ENCODE measurements at places on chromosomes 3 and 15.
A peak's percentile ranks its signal among the peaks of the same experiment; 100 is the strongest.

DNA sequence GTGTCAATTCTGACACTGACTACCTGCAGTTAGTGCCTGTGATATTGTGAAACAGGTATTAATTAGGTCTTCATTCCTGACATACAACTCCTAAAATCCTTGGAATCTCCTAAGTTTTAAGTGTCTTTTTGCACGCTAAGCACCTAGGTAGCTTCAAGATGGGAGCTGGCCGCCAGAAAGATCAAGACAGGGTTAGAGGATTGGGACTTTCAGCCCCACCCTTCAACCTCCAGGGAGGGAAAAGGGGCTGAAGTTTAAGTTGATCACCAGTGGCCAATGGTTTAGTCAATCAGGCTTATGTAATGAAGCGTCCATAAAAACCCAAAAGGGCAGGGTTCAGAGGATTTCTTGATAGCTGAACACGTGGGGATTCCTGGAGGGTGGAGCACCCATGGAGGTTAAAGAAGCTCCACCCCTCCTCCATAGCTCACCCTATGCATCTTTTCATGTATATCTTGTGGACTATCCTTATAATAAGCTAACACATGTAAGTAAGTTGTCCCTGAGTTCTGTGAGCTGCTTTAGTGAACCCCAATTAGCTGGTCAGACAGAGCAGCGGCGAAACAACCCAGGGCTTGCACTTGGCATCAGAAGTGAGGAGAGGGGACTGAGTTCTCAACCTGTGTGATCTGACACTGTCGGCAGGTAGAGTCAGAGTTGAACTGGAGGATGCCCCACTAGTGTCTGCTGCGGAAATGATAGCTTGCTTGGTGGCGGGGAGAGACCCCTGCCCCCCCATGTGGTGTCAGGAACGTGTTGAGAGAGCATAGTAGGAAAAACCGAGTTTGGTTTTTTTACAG, 12.8 kb upstream of the SRP14 start:
- DNase-seq: no peak

DNA sequence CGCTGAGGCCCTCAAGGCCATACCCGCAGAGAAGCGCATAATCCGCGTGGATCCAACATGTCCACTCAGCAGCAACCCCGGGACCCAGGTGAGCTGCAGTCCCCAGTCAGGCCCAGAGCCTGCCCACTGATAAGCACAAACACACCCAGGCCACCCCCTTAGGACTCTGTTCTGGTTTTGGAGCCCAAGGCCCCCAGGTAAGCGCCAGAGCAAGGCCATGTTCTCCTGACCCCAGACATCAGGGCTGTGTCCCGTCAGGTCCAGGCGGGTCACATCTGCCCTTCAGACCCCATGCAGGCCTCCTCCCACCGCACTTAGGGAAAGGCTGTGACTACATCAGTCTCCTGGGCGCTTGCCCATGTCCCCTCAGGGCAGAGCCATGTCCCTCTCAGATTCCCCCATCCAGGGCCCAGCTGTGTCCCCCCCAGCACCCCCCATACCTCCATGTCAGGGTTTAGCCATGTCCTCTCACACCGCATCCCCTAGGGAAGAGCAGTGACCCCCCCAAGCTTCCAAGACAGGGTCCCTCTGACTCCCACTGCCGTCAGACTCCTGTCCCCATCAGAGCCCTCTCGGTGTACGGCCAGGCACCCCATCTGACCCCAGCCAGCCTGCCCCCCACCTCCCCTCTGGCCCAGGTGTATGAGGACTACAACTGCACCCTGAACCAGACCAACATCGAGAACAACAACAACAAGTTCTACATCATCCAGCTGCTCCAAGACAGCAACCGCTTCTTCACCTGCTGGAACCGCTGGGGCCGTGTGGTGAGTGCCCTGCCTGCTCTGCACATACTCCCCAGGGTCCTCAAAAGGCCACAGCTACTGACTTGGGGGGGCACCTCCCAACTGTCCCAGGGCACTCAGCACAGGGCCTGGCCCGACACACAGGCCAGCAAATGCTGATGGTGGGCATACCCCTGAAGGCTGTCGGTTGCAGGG, 1.6 kb downstream of the PARP3 start:
- DNase-seq: no peak

DNA sequence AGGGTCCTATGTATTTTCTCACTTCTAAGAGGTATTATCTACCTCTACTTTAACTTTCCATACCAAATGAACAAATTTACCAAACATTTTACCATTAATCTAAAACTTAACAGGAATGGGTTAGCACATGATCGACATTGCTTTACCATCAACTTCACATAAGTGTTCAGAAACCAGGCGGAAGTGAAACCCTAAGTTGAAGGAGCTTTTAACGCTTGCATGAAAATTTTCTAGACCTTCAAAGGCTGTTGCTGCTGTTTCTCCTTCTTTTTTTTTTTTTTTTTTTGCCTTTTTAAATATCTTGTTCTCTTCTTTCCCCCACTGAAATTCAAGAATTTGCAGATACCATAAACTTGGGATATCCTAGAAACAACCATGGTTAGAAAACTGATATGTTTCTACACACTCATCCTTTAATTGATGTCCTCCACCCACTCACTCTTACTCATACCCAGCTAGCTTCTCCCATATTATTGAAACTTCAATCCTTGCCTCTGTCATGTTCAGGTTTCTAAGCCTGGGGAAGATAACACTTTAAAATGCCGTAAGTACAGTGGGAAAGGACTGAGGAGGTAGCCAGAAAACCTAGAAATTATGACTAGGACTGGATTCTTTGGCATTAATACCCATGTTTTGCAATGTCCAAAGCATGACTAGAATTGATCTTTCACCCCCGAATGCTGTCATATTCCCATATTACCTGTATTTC, 24.7 kb downstream of the MYO5A start:
- DNase-seq: no peak

DNA sequence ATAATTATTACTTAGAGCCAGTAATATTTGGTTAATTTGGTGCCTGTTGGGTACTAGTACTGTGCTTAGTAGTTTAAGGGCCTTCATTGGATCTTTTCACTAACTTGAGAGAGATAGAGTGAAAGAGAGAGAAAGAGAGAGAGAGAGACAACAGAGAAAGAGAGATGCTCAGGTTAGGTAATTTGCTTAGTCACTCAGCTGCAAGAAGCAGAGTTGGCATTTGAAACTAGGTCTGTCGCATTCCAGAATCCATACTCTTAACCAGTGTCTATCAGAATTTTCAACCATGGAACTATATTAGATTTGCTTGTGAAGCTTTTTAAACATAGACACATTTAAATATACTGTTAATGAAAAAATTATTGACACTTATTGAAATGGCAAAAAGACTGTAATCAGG, 31.1 kb upstream of the NUDT16 start:
- DNase-seq: no peak

DNA sequence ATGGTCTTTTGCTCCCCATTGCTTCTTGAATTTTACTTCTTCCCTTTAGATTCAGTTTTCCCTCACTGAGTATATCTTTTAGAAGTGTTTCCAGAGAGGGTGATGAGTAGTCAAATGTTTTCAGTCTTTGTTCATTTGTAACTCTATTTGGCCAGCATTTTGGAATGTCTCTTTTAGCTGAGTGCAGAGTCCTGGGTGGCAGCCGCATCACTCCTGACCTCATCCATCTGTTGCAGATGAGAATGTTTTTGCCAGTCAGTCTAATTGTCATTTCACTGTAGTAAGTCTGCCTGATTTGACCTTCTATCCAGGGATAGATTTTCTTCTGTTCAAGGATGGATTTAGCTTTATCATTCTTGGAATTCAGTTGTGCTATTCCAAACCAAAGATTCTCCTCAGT, 7.3 kb downstream of the SRPRB start:
- DNase-seq: no peak

GRCh38 chr3:126132751-126133511, 47.5 kb downstream of the ALDH1L1 start:
- DNase-seq: peak; percentile 78

- DNase-seq: no peak
Measured at GRCh38 chr3:172530101-172530561, 6.9 kb upstream of the TNFSF10 start.

- no peak for DNase-seq
Measured at GRCh38 chr3:170196833-170197232, 15.3 kb upstream of the PHC3 start.

DNA sequence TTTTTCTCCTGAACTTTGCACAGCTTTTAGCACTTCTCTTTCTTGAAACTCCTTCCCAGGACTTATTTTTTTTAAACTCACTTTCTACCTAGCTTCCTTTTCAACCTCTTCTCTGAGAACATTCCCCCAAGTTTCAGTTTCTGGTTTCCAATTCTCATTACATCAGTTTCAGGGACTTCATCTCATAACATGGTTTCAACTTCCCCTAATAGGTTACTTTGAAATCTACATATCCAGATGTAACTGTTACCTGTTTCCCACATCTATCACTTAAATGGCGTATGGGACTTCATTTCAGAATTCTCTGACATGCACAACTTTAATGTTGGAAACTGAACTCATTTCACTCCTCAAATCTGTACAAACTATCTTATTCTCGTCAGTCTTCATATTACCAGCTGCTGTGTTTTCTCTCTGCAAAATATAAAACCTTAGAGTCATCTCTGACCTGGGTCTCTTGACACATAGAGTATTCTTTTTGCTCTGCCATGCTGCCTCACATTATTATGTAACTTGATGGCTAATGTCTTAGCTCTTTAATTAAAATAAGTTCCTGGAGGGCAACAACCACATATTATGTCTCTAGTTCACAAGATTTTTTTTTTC, 58.4 kb downstream of the NME9 start:
- no peak for DNase-seq

DNA sequence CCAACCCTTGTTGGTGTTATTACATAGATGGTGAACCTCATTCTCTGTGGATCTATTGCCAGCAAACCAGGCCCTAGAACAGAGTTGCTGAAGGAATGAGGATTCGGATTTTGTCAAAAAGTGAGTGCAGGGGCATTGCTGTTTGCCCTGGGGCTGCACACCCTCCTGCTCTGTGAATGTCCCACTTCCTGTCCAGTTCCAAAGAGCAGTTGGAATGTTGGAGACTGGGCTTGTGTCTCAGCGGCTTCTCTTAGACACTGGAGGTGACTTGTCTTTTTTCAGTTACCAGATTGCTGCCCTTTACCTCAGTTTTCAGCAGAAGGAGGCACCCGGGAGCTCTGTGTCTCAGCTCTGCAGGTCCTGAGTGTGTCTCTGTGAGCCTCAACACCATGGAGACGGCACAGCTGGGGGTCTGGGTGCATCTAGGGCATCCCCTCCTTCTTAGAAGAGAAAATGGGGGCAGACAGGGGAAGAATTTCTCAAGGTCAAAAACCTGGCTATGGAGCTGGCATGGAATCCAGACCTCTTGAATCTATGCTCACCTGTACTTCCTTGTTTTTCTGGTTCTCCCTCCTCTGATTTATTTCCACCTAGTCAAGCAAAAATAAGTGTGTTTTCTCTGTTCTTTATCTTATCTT, 46.3 kb downstream of the LIMD1 start:
- DNase-seq: no peak

DNA sequence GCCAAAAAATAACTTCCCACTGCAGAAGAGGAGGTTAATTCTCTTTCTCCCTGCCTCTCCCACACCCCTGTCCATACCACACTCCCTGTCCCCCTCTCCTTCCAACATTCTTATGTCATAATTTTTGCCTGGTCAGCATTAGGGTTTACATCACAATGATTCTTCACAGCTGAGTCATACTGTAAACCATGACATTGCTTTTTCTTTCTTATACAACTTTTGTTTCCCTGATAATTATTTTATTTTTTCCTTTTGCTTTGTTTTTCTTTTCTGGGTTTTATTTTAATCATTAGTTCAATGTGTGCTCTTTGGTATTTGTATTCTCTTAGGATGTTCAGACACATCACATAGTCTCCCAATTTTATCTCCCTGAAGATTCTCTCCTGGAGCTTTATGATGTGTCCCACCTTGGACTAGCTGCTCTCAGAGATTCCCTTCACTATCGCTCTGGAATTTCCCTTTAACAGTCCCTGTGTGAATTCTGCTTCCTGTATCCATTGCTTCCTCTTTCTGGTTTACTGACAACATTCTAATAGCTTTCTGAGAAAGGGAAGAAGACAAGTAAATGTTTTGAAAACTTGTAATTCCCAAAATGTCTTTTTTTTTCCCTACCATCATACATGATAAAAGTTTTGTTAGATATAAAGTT, 70.7 kb downstream of the SOX2 start:
- DNase-seq: no peak

DNA sequence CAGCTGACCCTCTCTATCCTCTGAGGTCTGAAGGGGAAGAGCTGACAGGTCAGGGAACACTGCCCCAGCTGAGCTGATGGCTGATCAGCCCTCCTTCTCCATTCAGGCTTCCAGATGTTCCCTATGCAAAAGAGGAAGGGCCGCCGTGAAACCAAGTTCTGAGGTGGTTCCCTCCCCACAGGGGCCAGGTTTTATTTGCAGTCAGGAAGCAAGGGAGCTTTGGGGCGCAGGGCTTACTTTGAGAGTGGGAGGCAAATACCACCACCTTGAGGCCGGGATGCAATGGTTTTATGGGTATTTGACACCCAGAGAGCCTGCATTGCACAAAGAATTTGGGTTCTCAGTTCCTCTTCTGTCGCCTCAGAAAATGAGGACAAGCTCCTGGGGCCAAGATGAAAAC, 186.9 kb downstream of the ARRDC4 start:
- no peak for DNase-seq

DNA sequence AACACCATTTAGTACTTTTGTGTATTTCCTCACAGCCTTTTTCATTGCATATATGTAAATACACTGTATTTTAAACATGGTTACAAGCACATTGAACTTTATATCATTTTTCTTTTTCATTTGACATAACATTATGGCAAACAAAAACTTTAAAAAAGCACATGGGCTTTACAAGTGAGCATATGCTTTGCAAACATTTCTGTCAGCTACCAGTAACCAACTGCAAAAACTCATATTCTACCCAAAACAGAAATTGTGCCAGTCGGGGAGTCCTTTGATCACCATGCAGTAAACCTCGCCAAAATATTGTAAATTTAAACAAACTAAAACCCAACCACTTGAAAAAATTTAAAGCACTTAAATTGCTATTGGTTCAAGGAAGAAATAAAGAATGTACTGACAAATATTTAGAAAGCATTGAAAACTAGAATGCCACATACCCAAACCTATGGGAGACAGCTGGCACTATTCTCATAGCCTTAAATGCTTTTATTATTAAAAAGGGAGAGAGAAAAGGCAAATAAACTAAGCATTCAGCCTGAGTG, 24.4 kb downstream of the ZNF710 start:
- peak; percentile 87 for DNase-seq

- DNase-seq: no peak
Measured at GRCh38 chr15:93861956-93862741, 369.2 kb upstream of the MCTP2 start.

- peak; percentile 87 for DNase-seq
Measured at GRCh38 chr3:189967254-189967865, 153.3 kb downstream of the P3H2 start.

Data from brain (organoid and tissue), 16 donors.